ENCODE measurements at places on chromosomes 1 and 21.

DNA sequence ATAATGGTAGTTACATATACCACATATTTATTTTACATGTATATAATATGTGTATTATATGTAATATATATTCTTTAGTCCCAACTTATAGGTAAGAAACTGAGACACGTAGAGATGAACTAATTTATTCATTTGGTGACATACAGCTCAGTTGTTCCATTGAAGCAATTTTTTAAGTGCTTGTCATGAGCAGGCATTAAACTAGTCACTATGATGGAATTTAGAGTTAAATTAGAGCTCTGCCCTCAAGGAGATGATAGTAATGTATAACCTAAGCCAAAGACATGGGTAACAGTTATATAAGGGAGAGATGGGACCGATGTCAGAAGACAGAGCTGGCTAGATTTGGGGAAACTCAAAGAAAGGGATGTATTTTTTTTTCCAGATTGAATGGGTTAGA lies 83.0 kb downstream of the ST6GALNAC5 start:
- no peak for DNase-seq

DNA sequence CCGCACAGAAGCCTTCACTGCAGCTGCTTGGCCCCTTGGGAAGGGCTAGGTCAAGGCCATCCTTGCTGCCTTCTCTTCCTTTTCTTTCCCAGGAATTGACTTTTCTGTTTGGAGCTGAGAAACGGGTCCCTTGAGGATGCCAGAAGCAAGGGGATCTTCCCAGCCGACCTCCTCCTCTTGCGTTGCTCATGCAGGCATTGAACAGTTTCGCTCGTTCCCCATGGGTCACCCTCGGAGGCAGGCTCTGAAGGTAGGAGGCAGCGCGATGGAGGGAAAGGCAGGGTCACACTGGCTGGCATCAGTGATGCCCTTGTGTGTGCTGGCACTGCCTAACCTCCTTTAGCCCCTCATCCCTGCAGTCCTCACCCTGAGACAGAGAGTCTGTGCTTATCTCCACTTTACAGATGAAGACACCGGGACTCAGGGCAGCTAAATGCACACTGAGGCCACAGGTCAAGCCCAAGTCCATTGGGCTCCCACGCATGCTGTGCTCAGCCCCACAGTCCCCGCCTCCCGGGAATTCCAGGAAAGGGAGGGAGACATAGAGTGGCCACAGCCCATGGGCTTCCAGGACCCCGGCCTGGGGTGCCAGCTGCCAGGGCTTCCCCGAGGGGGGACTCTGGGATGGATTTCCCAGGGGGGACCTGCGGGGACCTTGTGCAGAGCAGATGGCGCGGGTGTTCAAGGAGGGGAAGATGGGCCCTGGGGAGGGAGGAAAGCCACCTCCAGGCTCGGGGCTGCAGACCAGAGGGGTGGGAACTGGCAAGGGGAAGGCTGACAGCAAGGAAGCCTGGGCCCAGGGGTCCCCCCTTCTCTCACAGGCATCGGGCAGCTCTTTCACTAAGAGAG lies 90.2 kb downstream of the SPSB1 start:
- DNase-seq: no peak

- no peak for DNase-seq
Observed at GRCh38 chr1:64906447-64906846, 59.9 kb downstream of the JAK1 start.

- DNase-seq: no peak
Observed at GRCh38 chr1:87800006-87800405, 471.3 kb downstream of the LMO4 start.

DNA sequence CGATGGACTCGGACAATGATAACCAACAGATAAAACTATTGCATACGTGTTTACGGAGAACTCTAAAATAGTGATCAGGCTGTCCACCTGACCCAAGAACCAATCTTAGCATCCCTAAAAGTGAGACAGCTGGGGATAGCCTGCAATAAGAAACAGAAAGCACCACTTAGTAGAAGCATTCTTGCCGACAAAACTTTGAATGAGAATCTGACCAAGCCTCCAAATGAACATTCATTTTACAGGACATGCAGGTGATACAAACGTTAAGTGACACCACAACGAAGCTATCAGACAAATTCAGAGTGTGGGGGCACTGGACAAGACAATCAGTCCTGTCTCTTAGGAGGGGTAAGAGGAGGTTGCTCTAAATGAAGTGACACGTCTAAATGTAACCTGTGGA lies 1.2 kb downstream of the PSMG1 start:
- no peak for DNase-seq

GRCh38 chr1:22524481-22524880 lies 38.8 kb upstream of the EPHA8 start:
- no peak for DNase-seq

- no peak for DNase-seq
Observed at GRCh38 chr1:85315789-85316188, 39.4 kb upstream of the BCL10 start.

- DNase-seq: no peak
Observed at GRCh38 chr1:228194921-228195812, 12.7 kb upstream of the OBSCN start.

GRCh38 chr1:106304106-106304505 lies 752.4 kb upstream of the PRMT6 start:
- no peak for DNase-seq

- DNase-seq: no peak
Observed at GRCh38 chr1:205229916-205230700, 2.4 kb downstream of the TMCC2 start.

GRCh38 chr1:117645343-117645742 lies 39.5 kb downstream of the TENT5C start:
- no peak for DNase-seq

GRCh38 chr1:63928186-63929105 lies 154.6 kb downstream of the ROR1 start:
- no peak for DNase-seq

GRCh38 chr1:232501854-232502253 lies 128.1 kb downstream of the SIPA1L2 start:
- no peak for DNase-seq

- DNase-seq: no peak
Observed at GRCh38 chr21:39000496-39000895, 182.8 kb downstream of the PSMG1 start.

- DNase-seq: no peak
Observed at GRCh38 chr1:212488436-212489283, 55.9 kb downstream of the NENF start.

DNA sequence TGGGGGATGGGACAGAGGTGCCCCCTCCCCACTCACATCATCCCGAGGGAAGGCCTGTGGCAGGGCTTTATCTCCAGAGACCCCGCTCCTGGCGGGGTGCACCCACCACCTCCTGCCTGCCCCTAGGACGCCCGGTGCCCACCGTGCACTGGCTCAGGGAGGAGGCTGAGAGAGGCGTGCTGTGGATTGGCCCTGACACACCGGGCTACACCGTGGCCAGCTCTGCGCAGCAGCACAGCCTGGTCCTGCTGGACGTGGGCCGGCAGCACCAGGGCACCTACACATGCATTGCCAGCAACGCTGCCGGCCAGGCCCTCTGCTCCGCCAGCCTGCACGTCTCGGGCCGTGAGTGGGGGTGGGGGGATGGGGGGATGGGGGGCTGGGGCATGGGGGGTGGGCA lies 71.7 kb downstream of the TRIM11 start:
- no peak for DNase-seq

DNA sequence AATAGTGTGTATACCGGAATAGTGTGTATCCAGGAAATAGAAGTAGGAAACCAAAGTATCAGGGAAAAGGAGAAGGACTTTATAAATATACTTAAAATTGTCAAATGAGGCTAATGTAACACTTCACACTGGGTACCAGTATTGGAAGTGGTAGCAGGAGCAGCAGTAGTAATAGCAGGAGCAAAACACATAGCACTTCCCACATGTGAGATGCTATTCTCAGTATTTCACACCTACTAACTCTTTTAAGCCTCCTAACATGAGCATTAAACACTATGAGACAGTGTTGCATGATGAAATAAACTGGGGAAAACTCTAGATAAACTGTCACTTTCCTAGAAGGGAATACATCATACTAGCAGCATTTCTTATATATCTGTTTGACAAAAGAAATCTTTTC lies 376.7 kb downstream of the VAV3 start:
- no peak for DNase-seq

DNA sequence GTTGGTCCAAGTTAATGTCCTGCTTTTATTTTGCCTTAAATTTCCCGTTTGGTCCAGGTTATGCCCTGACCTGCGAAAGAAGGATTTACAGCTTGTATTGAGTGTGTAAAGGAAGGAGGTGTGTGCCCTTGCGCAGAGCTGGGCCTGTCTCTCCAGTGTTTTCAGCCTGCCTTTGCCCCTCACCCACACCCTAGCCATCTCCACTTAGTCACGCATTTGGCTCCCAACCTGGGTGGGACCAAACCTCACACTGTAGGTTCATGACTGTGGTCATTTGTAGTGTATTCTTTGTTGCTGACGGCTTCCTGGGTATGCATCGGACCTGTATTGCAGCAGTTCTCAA lies 572 bp upstream of the SRSF10 start:
- no peak for DNase-seq

- no peak for DNase-seq
Observed at GRCh38 chr1:59549903-59550302, 253.0 kb downstream of the FGGY start.

- DNase-seq: no peak
Observed at GRCh38 chr1:150619576-150620509, 9.6 kb downstream of the ENSA start.

- DNase-seq: no peak
Observed at GRCh38 chr1:200415789-200416593, 6.2 kb upstream of the ZNF281 start.

DNA sequence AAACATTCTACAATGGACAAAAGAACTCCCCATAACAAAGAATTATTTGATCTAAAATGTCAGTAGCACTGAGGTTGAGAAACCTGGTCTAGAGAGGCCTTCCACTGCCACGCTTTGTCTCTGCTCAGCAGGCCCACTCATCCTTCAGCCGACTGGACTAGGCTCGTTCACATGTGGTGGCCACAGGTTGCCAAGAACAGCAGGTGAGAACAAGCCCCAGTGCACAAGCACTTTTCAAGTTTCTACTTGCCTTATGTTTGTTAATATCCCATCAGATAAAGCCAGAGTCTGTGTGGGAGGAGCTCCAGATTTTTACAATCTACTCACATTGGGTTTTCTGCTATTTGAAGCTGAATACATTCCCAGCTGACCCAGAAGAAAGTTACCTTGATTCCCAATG lies 9.1 kb upstream of the EFHD2 start:
- DNase-seq: no peak

GRCh38 chr1:207079706-207080241 lies 8.9 kb upstream of the C4BPB start:
- no peak for DNase-seq

DNA sequence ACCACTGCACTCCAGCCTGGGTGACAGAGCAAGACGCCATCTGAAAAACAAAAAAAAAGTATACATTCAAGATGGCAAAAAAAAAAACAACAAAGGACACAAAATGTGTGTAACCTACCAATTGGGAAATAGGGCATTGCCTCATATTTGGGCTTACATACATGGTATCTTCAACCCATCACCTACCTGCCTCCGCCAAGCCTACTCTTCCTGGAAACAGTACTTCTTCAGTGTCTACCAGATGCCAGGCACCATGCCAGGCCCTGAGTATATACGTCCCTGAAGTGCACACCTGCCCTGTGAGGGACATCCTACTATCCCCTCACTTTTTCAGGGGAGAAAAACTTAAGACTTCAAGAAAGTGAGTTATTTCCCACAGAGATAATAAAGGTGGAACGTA lies 160.2 kb downstream of the TOMM20 start:
- DNase-seq: no peak

DNA sequence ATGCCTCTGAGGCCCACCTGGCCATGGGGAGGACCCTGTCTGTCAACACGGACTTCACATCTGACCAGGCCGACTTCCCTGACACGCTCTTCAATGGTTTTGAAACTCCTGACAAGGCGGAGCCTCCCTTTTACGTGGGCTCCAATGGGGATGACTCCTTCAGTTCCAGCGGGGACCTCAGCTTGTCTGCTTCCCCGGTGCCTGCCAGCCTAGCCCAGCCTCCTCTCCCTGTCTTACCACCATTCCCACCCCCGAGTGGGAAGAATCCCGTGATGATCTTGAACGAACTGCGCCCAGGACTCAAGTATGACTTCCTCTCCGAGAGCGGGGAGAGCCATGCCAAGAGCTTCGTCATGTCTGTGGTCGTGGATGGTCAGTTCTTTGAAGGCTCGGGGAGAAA lies 101.8 kb downstream of the ADARB1 start:
- DNase-seq: no peak

DNA sequence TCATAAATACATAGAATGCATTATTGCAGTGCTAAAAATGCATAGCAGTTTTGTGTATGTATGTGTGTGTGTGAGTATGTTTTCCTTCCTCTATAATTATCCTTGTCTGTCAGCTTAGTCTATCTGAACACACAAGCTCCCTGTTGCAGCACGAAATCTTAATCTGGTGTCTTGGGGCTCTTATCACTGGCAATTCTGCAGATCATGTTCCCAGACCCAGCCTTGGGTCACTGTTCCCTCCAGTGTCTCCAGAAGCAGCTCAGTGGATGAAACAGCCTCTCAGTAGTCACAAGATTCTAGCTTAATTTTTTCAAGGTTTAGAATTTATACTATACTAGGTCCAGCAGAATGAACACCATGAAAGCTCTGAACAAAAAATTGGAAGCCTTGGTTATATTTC lies 777.9 kb downstream of the MRPL39 start:
- DNase-seq: no peak

All from memory B cell (primary cell).